Activated CD4-positive, alpha-beta T cell treated with anti-CD3 and anti-CD28 coated beads for 36 hours (primary cell): ENCODE measurements at places on chromosomes 7 and 10. TPM values are rescaled to one million over a fixed set of nuclear protein-coding genes. Genes with fewer than 3 reads are reported as not detected.
A peak's percentile ranks its signal among the peaks of the same experiment; 100 is the strongest.

GRCh38 chr10:52965938-52966401 lies 193.4 kb upstream of the MBL2 start:
- no peak overlapping the region for H3K27ac ChIP-seq
- H3K4me1 ChIP-seq = no peaks in the 10 kb centered on the region
- no peaks in the 10 kb centered on the region for H3K36me3 ChIP-seq

DNA sequence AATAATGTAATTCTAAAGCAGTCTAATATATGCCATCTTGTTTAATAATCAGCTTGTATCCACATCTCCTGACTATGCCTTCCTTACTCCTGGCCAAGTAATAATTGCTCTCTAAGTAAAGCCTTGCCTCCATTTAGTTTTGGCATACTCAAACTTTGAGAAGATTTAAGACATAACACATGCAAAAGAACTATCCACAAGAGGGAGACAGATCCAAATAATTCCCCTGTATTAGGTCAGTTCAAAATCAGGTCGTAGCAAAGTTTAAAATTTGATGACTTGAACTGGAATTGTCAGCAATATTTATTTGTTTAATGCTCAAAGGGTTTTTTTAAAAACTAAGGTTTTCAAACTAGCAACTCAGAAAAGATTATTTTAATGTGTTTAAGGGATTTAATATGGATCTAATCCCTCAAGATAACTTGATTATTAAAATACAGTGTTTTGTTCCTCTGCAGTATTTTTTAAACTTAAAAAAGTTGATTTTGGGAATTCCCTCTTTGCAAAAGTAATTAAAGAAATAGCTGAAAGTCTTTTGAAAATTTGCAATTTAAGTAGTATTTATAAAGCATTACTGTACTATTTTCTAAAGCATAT lies 95.3 kb downstream of the HDAC9 start:
- H3K27ac ChIP-seq = no peak overlapping the region
- DNase-seq = no peak
- H3K4me1 ChIP-seq = no peaks in the 10 kb centered on the region

FEZF1 gene
- not detected for total RNA-seq

SORBS1 gene
- total RNA-seq = 1.0 TPM

GRCh38 chr7:28955718-28956607 lies 2.2 kb downstream of the TRIL start:
- no peaks in the 10 kb centered on the region for H3K36me3 ChIP-seq
- DNase-seq = peak; percentile 67
- H3K27ac ChIP-seq = no peak overlapping the region
- H3K4me3 ChIP-seq = peak overlapping the region; percentile 24
- H3K27me3 ChIP-seq = peaks cover 53% of the 10 kb centered on the region

GATA3 gene
- total RNA-seq = 23.5 TPM

- DNase-seq = no peak
- H3K4me1 ChIP-seq = no peaks in the 10 kb centered on the region
- H3K36me3 ChIP-seq = no peaks in the 10 kb centered on the region
- H3K27me3 ChIP-seq = peaks cover 8% of the 10 kb centered on the region
Observed at GRCh38 chr10:121681997-121682687, 83.9 kb upstream of the FGFR2 start.

SH2D4B gene
- total RNA-seq = not detected

DNA sequence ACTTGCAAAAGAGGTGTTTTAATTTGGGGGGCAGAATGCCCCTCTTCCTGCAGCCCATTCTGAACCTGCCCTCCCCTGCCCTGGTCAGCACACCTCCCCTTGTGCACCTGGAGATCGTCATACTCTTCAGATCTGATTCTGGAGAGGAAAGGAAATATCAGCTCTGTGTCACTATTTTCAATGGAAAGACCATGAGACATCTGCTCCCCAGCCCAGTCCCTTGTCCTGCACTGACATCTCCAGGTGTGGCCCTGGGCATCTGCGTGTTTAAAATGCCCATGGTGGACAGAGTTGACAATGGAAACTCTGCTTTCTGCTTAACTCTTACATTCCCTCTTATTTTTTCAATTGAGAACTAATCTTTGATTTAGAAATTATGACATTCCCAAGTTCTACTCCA lies 41.6 kb upstream of the RASGEF1A start:
- H3K27me3 ChIP-seq = no peaks in the 10 kb centered on the region
- H3K27ac ChIP-seq = no peak overlapping the region
- peaks cover 4% of the 10 kb centered on the region for H3K36me3 ChIP-seq
- H3K4me1 ChIP-seq = peaks cover 36% of the 10 kb centered on the region
- no peak for DNase-seq

DNA sequence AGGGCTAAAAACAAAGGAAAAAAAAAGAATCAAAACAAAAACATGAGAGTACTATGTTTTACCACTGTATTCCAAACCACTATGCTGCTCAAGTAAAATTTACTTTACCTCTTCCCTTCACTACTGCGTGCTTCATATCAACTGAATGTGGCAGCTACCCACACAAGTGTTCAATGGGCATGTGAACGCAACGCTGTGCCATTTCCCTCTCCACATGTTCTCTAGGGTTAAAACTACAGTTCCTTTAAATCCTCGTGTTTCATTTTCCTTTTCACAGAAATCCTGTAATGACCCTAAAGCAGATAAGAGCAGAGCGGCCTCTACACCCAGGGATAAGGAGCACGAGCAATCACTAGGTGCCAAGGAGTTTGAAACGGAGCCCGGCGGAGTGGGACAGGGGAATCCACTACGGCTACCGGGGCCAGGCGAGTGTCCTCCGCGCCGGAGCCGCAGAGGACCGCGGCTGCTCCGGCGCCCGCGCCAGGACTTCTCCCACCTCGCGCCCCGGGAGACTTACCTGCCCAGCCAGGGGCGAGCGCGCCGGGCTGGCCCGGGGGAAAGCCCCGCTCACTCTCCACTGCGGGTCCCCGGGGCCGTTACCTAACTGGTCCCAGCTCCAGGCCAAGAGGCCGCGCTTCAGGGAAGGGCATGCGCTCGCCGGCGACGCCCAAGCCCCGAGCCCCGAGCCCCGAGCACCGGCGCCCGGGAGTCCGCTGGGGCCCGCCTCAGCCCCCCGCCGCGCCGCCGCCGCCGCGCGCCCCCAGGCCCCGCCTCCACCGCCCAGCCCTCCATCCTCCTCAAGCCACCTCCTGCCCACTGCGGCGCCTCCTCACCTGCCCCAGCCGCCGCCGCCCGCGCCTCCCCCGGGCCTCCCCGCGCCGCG lies 711 bp downstream of the NAMPT start:
- peak overlapping the region; percentile 99 for H3K27ac ChIP-seq
- peaks cover 52% of the 10 kb centered on the region for H3K4me1 ChIP-seq
- peak overlapping the region; percentile 94 for H3K4me3 ChIP-seq
- peak; percentile 67 for DNase-seq
- H3K36me3 ChIP-seq = peaks cover 57% of the 10 kb centered on the region
- no peaks in the 10 kb centered on the region for H3K27me3 ChIP-seq

- peaks cover 61% of the 10 kb centered on the region for H3K4me1 ChIP-seq
- no peaks in the 10 kb centered on the region for H3K27me3 ChIP-seq
- H3K4me3 ChIP-seq = peak overlapping the region; percentile 86
- peak overlapping the region; percentile 92 for H3K27ac ChIP-seq
- DNase-seq = peak; percentile 91
Observed at GRCh38 chr10:69318867-69319727, 40.8 kb downstream of the HK1 start.

OR2A12 gene
- total RNA-seq = not detected

ZP3 gene
- 7.0 TPM for total RNA-seq

GRCh38 chr7:150829426-150829825 lies 22.9 kb upstream of the AOC1 start:
- H3K27ac ChIP-seq = no peak overlapping the region
- no peaks in the 10 kb centered on the region for H3K36me3 ChIP-seq
- DNase-seq = no peak
- H3K27me3 ChIP-seq = peaks cover 33% of the 10 kb centered on the region

DNA sequence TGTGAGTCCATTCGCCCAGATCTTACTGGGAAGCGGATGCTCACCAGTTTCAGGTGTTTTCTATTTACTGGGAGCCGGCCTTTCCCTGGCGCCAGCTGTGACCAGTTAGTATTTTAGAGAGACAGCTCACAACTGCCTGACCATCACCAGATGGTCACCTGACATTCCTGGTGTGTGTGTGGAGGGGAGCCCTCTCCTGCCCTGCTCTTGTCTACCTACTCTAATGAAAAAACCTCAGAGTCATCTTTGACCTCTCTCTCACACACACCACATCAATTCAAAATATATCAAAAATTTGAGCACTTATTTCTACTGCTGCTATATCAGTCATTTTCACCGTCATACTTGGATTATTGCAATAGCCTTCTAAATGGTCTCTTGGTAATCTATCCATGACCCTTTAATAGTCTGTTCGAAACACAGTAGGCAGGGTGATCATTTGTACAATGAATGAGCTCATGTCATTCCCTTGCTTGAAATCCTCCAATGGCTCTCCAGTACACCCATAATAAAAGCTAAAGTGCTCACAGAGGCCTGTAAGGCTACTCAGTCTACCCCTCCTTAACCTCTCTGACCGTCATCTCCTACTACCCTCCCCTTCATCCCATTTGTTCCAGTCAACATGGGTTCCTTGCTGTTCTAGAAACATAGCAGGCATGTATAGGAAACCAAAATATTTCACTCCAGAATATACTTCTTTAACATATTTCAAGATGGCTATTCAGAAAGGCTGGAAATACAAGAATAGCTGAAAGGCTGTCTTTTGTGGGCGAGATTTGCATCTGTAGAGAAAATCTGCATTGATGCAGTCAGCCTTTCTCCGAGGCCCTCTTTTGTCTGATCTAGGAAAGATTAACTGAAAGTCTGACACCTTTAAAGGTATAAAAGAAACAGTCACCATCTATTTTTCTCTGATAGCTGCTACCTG lies 17.5 kb upstream of the NT5C3A start:
- no peaks in the 10 kb centered on the region for H3K36me3 ChIP-seq
- no peaks in the 10 kb centered on the region for H3K27me3 ChIP-seq
- H3K4me3 ChIP-seq = no peak overlapping the region
- H3K4me1 ChIP-seq = peaks cover 13% of the 10 kb centered on the region

DNA sequence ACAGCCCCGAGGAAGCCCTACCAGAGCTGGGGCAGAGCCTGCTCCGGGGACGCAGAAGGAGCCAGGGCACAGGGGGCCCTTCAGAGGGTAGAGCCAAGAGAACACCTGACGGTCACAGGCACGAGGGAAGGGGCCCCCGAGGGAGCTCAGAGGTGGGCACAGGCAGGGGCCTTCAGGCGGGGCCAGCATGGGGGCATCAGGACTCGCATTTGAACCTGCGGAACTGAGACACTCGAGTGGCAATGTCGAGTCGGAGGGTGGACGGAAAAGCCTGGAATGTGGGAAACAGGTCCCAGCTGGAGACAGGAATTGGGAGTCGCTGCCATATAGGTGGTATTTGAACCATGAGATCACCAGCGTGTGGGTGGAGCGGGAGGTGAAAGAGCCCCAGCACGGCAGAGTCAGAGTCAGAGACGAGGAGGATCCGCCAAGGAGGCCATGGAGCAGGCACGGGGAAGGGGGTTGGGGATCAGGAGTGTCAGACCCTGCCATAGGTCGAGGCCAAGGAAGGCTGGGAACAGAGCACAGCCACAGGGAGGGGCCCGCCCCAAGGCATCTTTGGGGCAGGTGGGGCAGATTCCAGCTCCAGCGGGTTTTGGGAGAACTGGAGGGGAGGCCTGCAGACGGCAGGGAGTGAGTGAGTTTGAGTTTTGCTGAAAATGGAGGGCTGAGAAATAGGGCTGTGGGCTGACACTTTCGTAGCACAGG lies 13.8 kb downstream of the STK32C start:
- no peak overlapping the region for H3K27ac ChIP-seq
- no peaks in the 10 kb centered on the region for H3K36me3 ChIP-seq
- DNase-seq = no peak
- no peak overlapping the region for H3K4me3 ChIP-seq
- H3K27me3 ChIP-seq = no peaks in the 10 kb centered on the region

RPS24 gene
- total RNA-seq = 2,145 TPM

CDHR1 gene
- 0.62 TPM for total RNA-seq

DNA sequence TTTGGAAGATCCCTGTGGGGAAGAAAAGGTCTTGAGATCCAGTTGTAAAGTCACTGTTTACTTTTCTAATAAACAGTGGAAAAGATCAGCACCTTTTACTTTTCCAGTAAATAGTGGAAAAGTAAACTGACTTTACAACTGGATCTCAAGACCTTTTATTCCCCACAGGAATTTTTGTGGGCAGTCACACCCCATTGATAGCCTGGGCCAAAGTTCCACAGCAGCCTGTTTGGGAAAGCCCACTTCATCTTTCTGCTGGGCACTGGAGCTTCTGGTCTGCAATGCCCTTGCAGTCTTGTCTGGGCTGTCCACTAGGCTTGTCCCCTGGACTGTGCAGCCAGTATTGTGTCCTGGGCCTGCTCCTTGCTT lies 50.2 kb downstream of the ADCY1 start:
- H3K36me3 ChIP-seq = no peaks in the 10 kb centered on the region
- no peaks in the 10 kb centered on the region for H3K4me1 ChIP-seq
- H3K4me3 ChIP-seq = no peak overlapping the region
- no peak overlapping the region for H3K27ac ChIP-seq
- peaks cover 7% of the 10 kb centered on the region for H3K27me3 ChIP-seq

DNA sequence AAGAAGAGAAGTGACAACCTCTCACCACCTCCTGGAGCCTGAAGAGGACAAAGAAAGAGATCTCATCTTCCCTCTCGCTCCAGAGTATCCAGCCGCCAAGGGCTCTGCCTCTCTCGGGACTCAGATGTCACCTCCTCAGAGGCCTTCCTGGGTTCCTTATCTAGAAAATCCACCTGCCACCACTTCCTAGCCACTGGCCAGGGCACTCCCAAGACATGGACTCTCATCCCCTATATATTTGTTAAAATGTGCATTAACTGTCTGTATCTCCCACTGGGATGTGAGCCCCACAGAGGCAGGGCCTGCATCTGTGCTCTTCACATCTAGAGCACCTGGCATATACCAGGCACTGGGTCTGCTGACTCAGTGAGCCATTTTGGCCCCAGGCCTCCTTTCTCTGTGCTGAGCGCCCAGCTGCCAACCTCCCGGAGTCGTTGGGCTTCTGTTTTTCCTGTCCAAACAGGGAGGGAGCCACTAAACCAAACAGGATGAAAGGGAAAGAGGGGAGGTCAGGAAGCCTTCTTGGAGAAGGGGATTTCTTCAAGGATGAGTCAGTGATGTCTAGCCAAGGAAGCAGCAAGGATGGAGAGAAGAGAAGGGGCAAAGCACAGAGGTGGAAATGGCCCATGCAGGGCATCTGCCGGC lies 58.9 kb downstream of the KCNMA1 start:
- no peaks in the 10 kb centered on the region for H3K36me3 ChIP-seq
- H3K4me1 ChIP-seq = no peaks in the 10 kb centered on the region
- no peak overlapping the region for H3K27ac ChIP-seq
- no peak for DNase-seq
- H3K27me3 ChIP-seq = peaks cover 2% of the 10 kb centered on the region
- H3K4me3 ChIP-seq = no peak overlapping the region

CCL26 gene
- 0.39 TPM for total RNA-seq
